Progenitor cell of endocrine pancreas (in vitro differentiated cells): ENCODE measurements at places on chromosomes 2 and 18.

GRCh38 chr2:48356701-48357325 lies 173.1 kb upstream of the STON1 start:
- DNase-seq, result no peak

DNA sequence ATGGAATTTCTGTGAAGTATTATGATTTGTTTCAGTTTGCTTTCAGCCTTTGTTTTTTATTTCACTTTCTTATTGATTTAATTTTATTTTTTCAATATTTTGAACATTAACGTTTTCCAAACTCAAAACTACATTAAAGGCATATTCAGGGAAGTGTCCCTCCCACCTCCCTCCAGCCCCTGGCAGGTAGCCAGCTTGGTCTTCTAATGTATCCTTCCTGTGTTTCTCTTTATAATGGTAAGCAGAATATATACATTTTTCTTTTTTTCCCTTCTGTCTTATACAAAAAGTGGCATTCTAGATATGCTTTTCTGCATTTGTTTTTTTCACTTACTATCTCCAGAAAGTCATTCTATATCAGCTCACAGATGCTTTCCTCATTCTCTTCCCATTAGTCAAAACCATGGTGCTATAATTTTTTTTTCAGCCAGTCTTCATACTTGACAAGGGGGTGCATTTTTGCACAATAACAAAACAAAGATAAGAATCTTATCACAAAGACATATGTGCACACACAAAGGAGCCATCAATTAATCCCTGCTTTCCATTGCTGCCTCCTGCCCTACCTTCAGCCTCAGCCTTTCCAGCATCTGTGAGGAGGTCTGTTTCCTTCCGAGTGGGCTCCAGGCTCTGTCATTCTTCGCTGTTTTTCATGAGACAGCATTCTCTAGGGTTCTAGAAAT lies 33.7 kb upstream of the TMEM177 start:
- DNase-seq, result no peak

GRCh38 chr2:172861098-172861497 lies 125.5 kb downstream of the RAPGEF4 start:
- DNase-seq, result no peak

GRCh38 chr2:26336719-26337118 lies 9.2 kb upstream of the SELENOI start:
- no peak for DNase-seq

DNA sequence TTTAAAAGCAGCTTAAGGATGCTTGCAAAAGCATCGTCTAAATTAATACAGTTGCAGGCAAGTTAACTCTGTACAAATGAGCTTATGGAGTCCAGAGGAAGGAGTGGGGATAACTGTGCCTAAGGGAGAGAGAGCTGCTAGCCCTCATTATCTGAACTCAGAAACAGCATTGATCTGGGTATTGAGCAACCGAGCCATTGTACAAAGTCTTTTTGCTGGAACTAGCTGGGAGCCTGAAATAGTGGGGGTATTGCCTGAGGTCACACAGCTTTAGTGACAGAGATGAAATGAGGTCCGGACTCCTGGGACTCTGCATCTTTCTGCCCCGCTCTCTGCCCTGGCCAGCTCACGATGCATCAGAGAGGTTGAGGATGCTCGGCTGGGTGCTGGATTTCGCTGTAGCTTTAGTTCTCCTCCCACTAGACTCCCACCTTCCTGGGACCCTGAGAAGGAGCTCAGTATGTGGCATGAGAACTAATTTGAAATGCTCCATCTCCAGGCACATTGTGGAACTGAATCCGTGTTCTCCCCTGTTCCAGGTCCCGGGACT lies 67.5 kb upstream of the ATG16L1 start:
- no peak for DNase-seq

GRCh38 chr2:16691261-16691660 lies 25.6 kb upstream of the CYRIA start:
- DNase-seq, result no peak

- no peak for DNase-seq
Observed at GRCh38 chr18:33201509-33201926, 239.0 kb downstream of the CCDC178 start.
